ENCODE measurements at places on chromosomes 1 and 21.

DNA sequence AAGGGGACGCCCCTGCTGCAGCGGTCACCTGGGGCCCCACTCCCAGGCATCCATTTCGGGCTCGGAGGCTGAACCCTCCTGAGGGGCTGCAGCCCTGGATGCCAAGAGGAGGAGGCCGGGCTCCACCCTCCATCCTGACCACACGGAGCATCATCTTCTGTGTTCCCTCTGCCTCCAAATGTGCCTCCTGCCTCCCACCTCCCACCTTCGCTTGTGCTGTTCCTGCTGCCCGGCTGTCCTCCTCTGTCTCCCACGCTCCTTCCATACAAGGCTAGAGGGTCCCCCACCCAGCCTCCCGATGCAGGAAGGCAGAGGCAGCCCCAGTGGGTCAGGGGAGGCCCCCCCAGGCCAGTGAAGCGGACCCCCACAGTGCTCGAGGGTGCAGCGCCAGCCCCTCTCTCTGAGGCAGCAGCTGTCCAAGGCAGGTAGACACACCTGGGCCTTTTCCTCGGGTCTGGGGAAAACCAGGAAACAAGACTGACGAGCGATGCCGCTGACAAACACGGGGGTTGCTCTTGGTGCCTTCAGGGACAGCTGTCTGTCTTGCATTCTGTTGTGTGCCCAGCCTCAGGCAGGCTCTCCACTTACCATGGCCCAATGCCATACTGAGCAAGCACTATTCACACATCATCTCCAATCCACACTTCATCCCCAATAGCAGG is 16.8 kb upstream of the PLEKHG5 start:
- DNase-seq, result no peak

GRCh38 chr1:30982937-30983336 is 74.4 kb upstream of the SDC3 start:
- DNase-seq, result no peak

DNA sequence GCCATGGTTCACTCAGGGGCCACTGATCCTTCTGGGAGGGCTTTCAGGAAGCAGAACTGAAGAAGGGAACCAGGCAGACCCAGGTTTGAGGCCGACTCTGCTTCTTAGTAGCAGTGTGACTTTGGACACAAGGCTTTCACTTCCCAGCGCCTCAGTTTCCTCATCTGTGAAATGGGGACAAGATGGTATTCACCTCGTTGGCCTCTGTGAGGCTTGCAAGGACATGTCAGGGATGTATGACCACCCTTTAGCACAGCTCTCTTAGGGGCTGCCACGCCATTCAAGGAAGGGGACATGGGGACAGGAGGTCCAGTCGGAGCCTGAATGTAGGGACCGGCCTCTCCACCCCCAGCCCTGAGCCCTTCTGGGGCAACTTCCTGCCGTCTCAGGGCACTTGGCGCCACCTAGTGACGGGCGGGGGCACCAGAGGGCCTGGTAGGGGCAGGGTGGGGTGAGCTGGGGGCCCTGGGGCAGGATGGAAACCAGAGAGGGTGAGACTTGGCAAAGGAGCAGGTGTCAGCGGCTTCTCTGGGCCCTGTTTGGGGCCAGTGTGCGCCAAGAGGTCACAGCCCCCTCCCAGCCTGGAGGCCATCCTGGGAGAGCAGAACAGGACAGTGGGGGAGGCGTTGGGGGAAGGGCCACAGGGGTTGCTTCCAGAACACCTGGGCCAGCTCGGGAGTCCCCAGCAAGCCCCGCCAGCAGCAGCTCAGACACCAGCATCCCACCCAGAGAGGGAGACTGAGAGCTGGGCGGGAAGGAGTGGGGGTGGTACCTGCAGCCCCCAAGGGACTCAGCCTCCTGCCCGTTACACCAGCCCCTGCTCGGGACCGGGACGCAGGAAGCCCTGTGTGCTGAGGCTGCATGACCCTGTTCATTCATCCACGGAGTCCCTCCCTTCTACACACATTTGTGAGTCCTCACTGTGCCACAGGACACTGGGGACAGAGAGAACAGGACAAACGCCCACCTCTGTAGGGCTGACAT is 102.5 kb upstream of the TARDBP start:
- peak; percentile 53 for DNase-seq

DNA sequence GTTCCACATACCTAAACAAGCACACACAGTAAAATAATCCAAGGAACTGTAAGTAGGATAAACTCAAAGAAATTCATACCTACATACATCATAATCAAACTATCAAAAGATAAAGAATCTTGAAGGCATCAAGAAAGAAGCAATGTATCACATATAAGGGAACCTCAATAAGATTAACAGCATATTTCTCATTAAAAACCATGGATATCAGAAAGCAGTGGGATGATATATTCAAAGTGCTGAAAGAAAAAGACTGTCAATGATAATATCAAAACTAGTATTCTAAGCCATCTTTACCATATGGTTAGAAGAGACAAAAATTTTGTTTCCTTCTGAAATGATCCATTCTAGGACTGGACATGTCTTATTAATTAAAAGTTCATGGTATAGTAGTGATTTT is 37.1 kb upstream of the ADAM30 start:
- no peak for DNase-seq

GRCh38 chr1:6581561-6582305 is 1.9 kb downstream of the ZBTB48 start:
- no peak for DNase-seq

- DNase-seq, result peak; percentile 78
Measured at GRCh38 chr1:2300004-2300771, 72.1 kb downstream of the SKI start.

GRCh38 chr1:53206735-53207379 is 10.2 kb downstream of the CPT2 start:
- no peak for DNase-seq

DNA sequence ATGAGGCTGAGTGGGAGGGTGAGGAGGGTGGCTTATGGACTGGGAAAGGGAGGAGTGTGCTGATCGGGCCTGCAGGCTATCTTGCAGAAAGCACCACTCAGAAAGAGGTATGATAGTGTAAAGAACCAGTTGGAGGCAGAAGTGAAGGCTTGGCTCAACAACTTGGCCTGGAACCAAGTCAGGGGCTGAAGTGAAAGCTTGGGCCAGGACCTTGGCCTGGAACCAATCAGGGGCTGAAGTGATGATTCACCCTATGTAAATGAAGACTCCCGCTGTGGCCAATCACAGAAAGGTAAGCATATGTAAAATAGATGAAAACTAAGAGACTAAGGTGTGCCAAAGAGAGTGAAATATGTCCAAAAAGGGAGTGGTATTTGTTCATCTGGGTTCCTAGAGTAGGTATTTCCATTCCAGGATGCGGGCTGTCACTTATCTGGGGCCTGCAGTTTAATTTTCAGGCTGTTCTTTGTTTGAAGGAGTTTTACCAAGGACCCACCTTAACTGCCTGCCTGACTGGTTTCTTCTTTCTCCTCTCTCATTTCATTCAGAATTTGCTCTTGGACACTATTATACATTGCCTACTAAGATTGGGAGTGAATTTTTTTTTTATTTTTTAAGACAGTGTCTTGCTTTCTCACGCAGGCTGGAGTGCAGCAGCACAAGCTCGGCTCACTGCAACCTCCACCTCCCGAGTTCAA is 5.1 kb upstream of the RFX5 start:
- DNase-seq, result no peak

- DNase-seq, result peak; percentile 50
Measured at GRCh38 chr1:245956225-245956624, 550.9 kb downstream of the SMYD3 start.

DNA sequence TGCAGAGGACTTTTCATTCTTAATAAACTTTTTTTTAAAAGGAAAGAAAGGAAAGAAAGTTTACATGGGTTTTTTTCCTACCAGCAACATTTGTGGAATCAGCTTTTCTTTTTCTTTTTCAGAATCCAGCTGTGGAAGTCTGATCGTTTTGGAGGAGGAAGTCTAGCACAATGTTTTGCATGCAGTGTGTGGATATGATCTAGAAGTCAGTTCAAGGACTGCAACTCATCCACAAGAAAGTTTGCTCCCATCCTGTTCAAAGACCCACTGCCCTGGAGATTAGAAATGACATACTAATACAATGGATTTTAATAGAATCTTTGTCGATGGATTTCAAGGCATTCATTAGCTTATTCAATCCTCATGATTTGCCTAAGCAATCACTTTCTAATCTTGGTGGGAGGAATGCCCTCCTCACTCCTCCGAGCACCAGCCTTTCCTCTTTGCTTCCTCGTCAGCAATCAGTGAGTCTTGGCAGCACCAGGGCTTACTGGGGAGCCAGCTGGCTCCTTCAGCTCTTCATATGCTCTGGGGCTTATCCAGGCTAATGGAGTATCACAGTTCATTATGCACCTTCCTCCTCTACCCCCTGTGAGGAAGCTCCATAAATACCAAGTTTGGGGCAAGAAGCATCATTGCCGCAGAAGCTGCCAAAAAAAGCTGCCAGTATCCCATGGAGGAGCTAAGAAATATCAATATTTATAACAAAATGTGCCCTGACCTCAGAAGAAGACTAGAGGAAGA is 392.3 kb upstream of the PKN2 start:
- DNase-seq, result no peak

- no peak for DNase-seq
Measured at GRCh38 chr1:181326348-181326747, 157.0 kb upstream of the CACNA1E start.

GRCh38 chr1:225851805-225852204 is 30.4 kb downstream of the TMEM63A start:
- no peak for DNase-seq

DNA sequence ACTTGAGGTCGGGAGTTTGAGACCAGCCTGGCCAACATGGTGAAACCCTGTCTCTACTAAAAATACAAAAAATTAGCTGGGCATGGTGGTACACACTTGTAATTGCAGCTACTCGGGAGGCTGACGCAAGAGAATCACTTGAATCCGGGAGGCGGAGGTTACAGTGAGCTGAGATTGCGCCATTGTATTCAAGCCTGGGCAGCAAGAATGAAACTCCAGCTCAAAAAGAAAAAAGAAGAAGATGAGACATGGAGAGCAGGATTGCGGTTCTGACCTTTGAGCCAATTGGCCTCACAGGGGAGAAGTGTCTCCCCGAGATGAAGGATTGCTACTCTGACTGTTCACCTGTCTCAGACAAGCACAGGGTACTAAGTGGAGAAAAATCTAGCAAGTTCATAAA is 6.6 kb downstream of the SCCPDH start:
- no peak for DNase-seq

- no peak for DNase-seq
Measured at GRCh38 chr21:27045281-27045985, 78.5 kb upstream of the ADAMTS5 start.

GRCh38 chr1:168468042-168468809 is 75.6 kb downstream of the XCL2 start:
- no peak for DNase-seq

DNA sequence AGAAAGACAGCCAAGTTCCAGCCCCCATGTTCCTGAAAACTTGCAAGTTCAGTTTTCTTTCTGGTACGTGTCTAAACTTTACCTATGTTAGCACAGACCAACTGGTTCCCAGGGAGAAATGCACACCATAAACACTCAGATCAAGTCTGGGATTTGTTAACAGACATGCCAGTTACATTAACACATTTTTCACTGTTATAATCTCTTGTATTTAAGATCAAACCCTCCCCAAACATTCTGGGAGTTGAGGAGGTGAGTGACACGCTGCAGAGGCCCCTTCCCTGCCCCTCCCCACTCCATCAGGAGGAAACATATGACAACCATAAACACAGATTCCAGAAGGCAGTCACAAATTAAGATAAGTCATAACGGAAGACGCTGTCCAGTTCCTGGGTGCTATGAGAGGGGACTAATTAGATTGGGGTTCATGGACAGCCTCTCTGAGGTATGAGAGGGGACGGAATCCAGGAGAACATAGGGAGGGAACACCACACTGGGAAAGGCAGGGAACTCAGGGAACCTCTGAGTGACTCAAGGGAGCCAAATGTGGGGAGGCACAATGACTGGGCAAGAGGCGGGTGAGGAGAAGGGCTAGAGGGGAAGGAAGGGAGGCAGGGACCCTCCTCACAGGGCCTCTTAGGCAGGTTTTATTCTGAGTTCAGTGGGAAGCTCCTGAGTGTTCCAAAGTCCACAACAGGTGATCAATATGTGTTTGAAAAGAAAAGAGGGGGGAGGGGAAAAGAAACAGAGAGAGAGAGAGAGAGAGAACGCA is 25.0 kb downstream of the DUSP10 start:
- DNase-seq, result no peak

DNA sequence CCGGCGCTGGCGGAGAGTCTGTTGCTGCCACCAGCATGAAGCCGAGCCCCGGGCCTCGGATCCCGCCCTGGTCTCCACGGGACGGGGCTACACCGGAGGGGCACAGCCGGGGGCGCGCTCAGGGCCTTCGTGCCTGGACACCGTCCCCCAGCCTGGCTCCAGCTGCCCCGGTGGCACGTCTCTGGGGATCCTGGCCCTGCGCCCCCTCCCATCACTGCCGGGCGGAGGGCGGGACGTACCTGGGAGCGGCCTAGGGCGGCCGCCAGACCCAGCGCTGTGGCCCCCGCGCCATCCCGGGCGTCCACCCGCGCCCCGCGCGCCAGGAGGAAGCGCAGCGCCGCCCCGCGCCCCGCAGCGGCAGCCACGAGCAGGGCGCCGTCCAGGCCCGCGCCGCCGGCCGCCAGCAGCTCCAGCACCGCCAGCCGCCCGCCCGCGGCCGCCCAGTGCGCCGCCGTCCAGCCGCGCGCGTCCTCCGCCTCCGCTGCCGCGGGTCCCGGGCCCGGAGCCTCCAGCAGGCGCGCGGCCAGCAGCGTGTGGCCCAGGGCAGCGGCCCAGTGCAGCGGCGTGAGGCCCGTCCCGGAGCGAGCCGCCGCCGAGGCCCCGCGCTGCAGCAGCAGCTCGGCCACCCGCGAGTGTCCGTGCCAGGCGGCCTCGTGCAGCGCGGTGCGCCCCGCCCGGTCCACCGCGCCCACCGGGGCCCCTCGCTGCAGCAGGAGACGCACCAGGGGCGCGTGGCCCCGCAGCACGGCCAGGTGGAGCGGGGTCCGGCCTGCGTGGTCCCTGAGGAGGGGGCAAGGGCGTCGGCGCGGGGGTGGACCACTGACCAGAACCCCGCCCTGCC is 1.0 kb downstream of the ANKRD65 start:
- DNase-seq, result no peak

DNA sequence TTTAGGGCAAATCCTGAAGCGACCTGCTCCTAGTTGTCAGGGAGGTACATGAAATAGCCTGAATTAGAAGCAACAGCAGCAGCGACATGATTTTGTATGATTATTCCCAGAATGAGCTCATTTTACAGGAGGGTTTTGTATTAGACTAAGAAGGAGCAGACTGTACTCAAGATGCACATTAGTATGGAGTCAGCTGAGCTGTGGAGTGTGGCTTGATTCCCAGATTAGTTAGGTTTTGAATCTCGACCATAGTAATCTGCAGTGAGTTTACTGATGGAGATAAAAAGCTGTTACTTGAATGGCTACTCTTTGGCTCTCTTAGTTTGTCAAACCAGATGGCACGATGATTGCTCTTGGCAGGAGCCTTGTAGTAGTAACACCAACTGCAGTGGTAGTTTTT is 143.1 kb downstream of the PHTF1 start:
- DNase-seq, result no peak

GRCh38 chr1:100387657-100388350 is 35.5 kb downstream of the CDC14A start:
- DNase-seq, result no peak

DNA sequence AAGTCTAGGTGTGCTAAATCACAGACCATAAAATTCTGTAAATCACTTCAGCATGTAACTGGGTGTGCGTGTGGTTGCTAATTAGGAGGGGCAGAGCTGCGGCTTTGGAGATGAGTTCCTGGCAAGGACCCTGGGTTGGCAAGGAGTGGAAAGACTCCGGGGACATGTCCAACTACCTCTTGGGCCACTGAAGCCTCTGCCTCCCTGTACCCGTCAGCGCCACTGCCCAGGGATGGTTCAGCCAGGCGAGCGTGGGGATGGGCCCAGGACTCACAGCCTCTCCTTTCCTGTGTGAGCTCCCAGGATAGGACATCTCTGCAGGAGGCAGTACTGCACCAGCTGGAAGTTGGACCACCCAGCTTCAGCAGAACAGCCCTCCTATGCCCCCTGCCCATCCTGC is 386.4 kb upstream of the VAMP3 start:
- no peak for DNase-seq
